ENCODE measurements at places on chromosomes 2 and 18.

- peak; percentile 63 for DNase-seq
Measured at GRCh38 chr2:197286805-197287595, 23.6 kb downstream of the ANKRD44 start.

GRCh38 chr2:223563462-223563861, 38.7 kb downstream of the SCG2 start:
- no peak for DNase-seq

GRCh38 chr2:240604291-240604938, 17.9 kb downstream of the CAPN10 start:
- DNase-seq, result peak; percentile 60

- peak; percentile 72 for DNase-seq
Measured at GRCh38 chr2:3094999-3095958, 282.3 kb downstream of the EIPR1 start.

GRCh38 chr2:71451705-71452104, 1.7 kb upstream of the DYSF start:
- DNase-seq, result no peak

DNA sequence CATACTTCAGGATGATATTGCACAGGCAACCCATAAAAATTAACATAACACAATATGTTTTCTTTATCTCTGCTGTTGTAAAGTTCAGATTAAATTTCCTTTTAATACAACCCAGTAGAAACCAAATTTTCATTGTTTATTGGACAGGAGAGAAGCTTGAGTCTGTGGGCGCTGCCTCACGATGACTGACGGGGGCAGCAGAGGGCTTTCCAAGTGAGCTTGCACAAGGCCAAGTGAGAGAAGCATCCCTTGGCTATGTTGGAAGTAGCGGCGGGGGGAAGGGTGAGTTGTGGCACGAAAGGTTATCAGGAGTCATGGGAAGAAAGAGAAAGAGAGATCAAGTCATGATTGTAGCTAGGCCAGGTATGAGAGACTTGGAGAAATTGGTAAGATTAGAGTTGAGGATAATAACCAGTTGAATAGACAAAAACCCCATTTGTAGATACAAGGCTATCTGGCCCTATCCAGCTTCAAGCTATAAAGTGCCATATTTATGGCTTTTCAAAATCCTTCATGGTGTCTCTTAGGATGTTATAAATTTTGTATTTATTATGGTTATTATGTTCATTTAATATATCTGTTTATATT, 413.7 kb upstream of the FAM98A start:
- DNase-seq, result peak; percentile 73

DNA sequence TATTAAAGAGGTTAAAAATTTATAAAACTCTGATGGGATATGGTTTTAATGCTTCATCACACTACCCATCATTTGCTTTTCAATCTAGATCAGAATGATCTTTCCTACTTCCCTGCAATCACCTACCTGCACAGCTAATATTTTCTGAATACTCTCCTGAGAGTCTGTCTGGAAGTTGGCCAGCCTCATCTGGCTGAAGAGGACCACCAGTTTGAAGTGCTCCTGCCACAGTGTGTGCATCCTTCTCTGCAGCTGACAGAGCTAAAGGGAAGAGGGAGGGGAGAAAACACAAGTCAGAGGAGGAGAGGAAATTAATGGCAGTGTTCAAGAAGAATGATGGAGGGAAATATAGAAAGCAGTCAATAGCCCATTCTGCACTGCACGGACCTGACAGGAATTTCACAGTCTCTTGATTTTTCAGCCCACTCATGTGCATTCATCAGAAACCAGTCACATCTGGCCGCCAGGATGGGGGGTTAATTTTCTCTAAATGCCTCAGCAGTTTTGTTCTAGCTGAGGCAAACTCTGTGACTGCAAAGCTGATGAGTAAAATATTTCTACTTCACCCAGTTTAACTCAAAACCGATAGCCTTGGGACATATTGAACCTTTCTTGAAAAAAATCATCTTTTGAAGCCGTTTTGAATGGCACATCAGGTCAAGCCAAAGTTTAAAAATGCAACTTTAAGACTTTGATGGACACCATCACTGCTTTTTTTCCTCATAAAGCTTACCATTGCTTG, 201.8 kb upstream of the KLHL14 start:
- DNase-seq, result no peak

DNA sequence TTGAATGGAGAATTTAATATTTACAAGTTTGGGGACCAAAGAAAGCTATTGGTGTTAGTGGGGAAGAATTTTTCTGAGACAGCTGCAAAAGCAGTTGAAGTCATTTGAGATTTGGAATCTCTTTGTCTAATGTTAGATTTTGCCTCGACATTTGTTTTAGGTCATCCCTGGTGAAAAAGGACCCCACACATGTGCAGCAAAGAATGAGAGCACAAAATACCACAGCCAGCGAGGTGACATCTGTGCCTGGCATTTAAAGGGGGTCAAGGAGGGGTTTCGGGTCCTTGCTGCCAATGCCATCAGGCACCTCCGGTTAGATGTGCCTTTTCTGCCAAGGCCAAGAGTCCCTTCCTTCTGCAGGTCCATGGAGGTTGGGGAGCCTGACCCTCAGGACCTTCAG, 173.3 kb downstream of the TRIB2 start:
- no peak for DNase-seq

- DNase-seq, result peak; percentile 87
Measured at GRCh38 chr18:13353084-13353823, 134.7 kb downstream of the LDLRAD4 start.

DNA sequence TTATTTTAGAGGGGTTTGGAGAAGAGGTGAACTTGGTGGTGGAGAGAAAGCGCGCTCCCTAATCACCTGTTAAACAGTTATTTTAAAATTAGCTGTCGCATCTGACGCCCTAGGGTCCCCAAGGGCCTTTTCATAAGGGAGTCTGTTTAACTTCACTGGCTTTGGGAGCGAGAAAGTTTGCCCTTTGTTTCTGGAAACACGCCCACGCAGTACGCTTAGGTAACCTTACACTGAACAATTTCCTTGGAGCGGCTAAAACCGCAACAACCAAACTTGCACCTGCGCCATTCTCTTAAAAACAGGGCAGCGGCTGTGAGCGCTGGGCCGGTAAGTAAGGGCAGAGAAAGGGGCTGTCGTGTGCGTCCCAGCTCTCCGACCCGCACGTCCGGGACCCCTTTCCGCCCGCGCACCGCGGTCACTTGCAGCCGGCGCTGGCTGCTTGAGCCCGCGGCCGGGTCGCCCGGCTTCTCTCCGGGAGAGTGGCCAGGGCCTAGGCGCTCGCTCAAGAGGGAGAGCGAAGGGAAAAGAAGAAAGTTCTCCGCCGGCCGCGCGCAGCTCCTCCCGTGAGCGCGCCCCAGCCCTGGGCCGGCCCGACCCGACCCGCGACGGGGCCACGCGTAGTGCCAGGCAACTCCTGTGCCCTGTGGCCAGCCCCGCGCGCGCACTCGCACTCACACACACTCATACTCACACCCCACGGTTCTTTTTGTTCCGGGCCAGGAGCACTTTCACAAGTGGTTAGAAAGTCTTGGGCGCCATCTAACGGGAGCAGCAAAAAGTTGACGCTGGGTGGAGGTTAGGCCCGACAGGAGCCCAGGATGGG, 19.2 kb downstream of the POU3F3 start:
- peak; percentile 89 for DNase-seq

DNA sequence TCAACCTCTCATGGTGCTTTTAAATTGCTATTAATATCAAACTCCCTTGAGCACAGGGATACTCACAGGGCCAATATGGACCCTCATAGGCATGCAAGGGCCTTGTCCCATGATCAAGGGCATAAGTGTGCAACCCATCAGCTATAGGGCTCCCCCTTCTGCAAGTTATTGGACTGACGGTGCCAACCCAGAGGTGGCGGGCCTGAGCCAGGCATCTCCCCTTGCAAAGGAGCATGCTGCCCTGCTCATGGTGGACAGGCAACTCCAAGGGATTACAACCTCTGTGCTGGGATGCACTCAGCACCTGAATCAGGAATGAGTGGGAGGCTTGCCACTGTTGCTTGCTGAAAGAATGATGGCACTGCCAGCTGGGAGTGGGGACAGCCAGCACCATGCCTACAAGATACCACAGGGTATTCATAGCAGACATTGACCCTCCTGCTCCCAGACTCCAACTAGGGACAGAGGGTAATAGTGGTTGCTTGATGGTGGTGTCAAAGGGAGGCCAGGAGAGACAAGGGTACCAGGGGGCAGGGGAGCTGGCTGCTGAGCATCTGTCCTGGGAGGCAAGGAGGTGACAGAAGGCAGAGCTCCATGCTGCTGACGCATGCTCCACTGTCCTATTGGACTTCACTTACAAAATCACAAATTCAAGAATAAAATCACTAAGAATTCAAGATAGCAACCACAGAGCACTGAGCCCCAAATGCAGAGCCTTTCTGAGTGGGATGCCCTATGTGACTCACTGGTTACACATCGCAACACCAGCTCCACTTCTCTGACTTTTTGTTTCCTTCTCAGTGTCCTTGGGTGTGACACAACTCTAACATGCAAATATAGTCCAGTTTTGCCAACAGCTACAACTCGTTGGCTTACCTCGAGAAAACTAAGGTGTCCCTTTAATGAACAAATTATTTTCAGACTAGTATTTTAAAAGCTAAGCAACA, 157.1 kb upstream of the CCDC150 start:
- DNase-seq, result peak; percentile 16

Data from hematopoietic multipotent progenitor cell treated with erythropoietin and hydrocortisone succinate and interleukin-3 and kit ligand, for 4 days (in vitro differentiated cells).